Activated CD4-positive, alpha-beta T cell treated with anti-CD3 and anti-CD28 coated beads, Interleukin-2, amount 50 U/mL, for 1 hour (primary cell): ENCODE measurements at places on chromosomes 13 and 19.

DNA sequence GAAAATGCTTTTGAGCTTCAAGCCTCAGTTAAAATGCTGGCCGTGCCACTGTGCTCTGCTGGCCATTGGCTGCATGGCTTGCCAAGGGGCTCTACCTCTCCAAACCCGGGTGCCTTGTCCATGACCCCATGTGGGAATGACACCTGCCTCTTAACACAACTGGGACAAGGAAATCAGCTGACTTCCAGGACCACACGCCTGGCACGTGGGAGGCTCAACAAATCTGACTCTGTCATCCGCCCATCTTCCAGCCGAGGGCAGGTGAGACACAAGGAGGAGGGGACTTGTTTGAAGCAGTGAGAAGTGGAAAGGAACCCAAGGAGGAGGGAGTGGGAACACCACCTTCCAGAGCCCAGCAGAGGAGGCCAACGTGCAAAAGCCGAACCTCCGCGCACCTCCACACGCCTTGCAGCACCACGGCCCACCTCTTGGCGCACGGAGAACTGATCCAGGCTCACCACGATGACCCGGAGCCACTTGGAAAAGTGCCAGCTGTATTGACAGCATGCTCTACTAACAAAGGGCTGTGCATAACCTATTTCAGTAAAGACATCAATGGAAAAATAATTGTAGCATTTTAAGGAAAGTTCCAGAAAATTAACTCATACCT is 38.3 kb downstream of the COL4A1 start:
- DNase-seq = no peak

DNA sequence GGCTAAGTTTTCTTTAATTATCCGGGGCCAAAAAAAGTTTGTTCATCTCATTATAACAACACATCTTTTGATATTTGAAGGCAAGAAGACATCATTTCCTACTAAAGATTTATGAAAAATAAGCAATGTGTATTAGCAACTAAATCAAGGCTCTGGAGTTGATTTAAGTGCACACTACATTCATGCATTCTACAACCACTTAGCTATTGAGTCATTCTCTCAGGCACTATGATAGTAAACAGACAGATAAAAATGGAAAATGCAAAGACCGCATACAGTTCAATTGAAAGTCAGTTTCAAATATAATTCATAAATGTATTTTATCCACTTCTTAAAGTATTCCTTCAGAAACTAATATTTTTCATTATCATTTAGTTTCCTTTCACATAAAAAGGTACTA is 1395.2 kb downstream of the PCDH9 start:
- DNase-seq = no peak

DNA sequence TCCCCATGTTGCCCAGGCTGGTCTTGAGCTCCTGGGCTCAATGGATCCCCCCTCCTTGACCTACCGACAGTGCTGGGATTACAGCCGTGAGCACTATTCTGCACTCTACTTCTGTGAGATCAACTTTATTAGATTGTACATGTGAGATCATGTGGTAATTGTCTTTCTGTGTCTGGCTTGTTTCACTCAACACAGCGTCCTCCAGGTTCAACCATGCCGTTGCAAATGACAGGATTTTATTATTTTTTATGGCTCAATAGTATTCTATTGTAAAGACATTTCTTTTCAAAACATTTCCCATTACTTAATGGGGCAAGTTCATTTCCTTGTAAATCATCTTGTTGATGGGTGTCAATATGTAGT is 1.5 kb upstream of the OBI1 start:
- DNase-seq = no peak

DNA sequence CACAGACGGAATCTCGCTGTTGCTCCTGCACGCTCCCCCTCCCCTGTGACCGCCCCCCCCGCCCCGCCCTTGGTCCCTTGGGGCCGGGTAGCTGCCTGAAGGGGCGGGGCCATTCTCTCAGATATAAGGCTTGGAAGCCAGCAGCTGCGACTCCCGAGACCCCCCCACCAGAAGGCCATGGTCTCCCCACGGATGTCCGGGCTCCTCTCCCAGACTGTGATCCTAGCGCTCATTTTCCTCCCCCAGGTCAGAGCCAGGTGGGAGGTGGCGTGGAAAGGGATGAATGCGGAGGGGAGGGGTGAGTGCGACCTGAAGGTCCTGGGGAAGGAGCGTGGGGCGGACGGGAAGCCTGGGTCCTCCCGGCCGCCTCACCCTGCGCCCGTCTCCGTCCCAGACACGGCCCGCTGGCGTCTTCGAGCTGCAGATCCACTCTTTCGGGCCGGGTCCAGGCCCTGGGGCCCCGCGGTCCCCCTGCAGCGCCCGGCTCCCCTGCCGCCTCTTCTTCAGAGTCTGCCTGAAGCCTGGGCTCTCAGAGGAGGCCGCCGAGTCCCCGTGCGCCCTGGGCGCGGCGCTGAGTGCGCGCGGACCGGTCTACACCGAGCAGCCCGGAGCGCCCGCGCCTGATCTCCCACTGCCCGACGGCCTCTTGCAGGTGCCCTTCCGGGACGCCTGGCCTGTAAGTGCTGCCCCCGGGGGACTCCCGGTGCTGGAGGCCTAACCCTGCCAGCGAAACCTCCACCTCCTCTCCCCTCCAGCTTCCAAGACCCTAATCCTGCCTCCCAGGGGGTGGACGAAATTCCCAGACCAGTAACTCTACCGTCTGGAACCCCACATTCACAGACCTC is at the start of gene DLL3:
DLL3 (plus strand) TSS at position 150 of the 845 bp plus-strand sequence; CDS start at position 178, 28 bp downstream.
- DNase-seq = no peak

GRCh38 chr13:50161052-50161451 is 145.8 kb downstream of the KCNRG start:
- DNase-seq = no peak

DNA sequence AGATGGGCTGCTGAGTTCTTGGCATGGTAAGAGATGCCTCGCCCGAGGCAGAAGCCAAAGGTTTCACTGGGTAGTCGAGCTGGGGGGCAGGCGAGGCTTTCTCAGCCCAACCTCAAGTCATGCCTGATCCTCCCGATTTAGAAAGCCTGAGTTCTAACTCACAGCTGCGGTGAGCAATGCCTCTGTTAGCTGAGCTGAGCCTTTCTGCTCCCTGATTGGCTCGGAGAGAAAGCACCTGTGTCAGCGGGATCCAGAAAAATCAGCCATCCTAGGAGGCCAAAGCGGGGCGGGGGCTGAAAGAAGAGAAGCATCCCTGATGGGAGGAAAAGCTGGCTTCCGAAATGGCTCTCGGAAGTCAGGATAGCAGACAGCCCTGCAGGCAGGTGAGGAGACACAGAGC is 44.7 kb downstream of the CACNA1A start:
- no peak for DNase-seq

DNA sequence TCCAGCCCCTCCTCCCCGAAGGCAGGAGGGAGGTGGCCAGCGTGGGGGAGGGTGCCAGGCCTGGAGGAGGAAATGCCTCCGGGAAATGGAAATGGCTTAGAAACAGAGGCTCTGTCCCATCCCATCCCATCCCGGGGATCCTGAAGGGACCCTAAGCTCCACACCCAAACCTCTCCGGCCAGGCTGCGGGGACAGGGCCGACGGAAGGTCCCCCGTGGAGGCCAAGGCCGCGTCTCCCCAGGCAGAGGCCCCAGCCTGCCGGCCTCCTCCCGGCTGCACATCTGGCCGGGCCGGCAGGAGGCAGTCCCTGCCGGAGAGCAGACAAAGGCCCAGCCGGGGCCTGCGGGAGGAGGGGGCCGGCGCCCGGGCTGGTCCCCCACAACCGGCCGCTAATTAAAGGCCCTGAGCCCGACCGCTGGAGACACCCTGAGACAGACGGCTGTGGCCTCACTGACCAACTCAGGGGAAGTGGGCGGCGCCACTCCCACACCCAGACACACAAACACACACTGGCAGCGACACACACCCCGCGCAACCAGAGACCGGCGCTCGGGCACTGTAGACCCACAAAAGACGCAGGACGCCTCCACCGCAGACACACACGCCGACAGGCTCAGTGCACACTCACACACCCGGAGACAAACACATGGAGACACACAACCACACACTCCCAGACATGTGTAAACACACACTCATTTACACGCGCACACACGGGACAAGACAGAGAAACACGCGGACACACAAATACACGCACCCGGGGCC is 1.1 kb downstream of the ADAMTS10 start:
- peak; percentile 21 for DNase-seq

GRCh38 chr19:45768655-45768983 is 433 bp downstream of the SIX5 start:
- peak; percentile 28 for DNase-seq

GRCh38 chr19:17909003-17909732 is 23.6 kb upstream of the CCDC124 start:
- DNase-seq = no peak

DNA sequence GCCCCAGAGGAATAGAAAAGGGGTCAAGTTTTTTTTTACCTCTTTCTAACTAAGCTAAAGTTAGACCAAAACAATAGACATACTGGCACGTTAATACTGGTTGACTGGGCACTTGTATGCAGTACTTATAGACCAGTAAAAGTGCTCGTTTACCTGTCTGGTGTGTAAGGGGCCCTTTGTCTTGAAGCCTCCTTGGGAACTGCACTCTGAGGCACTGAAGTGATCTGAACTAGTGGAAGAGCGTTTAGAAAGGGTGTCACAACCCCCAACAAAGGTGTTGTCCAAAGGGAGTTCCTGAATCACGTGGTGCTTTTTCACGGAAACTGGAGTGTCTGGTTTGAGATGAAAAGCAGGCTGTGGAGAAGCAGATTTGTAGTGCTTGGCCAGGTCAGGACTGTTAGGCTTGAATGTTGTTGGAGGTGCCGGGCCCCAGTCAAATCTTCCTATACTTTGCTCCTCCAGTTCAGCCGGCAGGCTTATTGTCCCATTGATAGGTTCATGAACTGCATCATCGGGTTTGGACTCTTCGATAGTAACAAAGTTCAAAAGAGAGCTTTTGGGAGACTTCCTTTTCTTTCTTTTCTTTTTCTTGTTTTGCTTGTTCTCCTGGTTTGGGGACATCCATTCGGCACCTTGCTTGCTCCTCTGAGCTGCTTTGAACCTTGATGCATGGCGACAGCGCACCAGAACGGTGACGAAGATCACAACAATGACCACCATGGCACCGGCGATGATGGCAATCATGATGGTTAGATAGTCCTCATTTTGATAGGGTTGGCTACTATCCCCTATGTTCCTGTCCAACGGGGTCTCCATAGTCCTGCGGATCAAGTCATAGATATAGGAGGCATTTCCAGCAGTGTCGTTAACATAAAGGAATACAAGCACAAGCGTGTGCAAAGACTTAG is 4.6 kb downstream of the PCDH9 start:
- DNase-seq = no peak

GRCh38 chr13:77898097-77898496 is 20.5 kb downstream of the EDNRB start:
- DNase-seq = no peak

- DNase-seq = no peak
Observed at GRCh38 chr13:40697711-40698110, 31.3 kb upstream of the FOXO1 start.

GRCh38 chr19:23409392-23410048 is 14.2 kb upstream of the ZNF91 start:
- no peak for DNase-seq

- DNase-seq = no peak
Observed at GRCh38 chr19:34482380-34483250, 1.1 kb downstream of the WTIP start.

DNA sequence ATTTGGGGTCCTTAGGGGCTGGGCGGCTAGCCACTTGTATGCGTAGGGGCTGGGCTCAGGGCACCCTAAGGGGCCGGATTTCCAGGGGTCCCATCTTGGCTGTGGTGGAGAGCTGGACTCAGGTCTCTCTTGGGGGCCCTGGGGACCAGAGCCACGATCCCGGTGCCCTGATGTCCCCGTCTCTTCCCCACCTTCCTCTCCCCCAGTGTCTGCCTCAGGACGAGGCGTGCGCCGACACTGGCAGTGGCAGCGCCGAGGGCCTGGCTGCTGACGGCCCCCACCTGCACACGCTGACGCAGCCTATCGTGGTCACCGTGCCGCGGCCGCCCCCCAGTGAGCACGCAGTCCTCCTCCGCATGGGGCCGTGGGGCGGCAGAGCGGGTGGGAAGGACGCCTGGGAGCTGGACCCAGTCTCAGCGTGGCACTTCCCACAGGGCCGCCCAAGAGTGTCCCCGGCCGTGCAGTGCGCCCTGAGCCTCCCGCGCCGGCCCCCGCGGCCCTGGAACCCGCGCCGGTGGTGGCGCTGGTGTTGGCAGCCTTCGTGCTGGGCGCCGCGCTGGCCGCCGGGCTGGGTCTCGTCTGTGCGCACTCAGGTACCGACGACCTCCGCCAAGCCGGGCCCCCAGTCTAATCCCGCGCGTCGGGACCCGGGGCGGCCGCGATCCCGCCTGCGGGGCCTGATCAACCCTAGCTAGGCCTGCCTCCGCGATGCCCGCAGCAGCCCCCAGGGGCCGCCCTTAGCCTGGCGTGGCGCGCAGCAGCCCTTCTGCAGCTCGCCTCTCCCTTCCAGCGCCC is 2.7 kb upstream of the SNAPC2 start:
- DNase-seq = peak; percentile 62

- DNase-seq = peak; percentile 100
Observed at GRCh38 chr19:45792470-45793177, at the start of gene DMWD. Gene DMWD (minus strand): TSS chr19:45792845. CDS start chr19:45792756, 89 bp downstream.

DNA sequence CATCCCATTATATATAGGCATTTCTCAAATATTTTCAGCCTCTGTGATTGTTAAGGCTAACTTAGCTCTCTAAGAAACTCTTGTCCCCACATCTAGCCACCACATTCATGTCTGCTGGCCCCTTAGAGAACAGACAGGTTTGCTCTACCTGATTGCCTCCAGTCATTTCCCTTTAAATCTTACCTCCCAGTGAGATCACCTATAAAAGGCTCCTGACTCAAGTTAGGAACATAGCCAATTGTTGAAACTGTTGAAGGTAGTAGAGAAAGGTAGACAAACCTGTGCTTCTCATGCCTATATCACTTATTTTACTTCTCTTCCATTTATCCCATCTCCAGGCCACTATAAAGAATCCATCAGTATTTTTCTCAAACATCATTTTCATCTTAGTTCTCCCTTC is 771.4 kb downstream of the DIAPH3 start:
- DNase-seq = no peak

- DNase-seq = no peak
Observed at GRCh38 chr13:93881411-93881810, 598.1 kb downstream of the DCT start.

DNA sequence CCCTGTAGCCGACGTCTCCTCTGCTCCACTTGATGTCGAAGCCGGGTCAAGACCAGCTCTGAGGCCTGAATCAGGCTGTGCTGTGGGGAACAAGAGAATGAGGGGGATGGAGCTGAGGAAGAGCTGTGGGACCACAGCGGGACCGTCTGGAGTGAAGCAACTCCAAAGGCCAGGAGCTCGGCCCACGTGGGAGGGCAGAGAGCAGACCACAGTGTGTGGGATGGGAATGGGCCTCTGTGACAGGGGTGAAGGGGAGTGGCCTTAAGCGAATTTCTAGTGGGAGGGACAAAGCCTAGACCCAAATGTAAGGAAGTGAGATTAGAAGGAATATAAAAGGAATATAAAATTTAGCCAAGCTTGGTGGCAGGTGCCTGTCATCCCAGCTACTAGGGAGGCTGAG is 3.8 kb upstream of the SLC8A2 start:
- DNase-seq = no peak

GRCh38 chr13:73228546-73228945 is 169.7 kb downstream of the KLF5 start:
- no peak for DNase-seq

GRCh38 chr19:42606660-42607351 is 12.1 kb upstream of the CEACAM8 start:
- DNase-seq = peak; percentile 37
